ENCODE measurements at places on chromosomes 16 and 17. TPM values are rescaled to one million over a fixed set of nuclear protein-coding genes. Genes with fewer than 3 reads are reported as not detected.
A peak's percentile ranks its signal among the peaks of the same experiment; 100 is the strongest.

- DNase-seq, result no peak
- peak overlapping the region; percentile 66 for H3K27ac ChIP-seq
- peaks cover 14% of the 10 kb centered on the region for H3K4me1 ChIP-seq
- peaks cover 16% of the 10 kb centered on the region for H3K36me3 ChIP-seq
- peak overlapping the region; percentile 85 for H3K4me3 ChIP-seq
- peaks cover 5% of the 10 kb centered on the region for H3K27me3 ChIP-seq
These were observed 10.8 kb downstream of the TAT start for GRCh38 chr16:71565812-71566700.

- H3K27me3 ChIP-seq, result peaks cover 6% of the 10 kb centered on the region
- H3K27ac ChIP-seq, result no peak overlapping the region
- no peak for DNase-seq
- peaks cover 73% of the 10 kb centered on the region for H3K4me1 ChIP-seq
- H3K4me3 ChIP-seq, result no peak overlapping the region
These were observed 29.8 kb downstream of the TMEM132E start for GRCh38 chr17:34609210-34609609.

GRCh38 chr17:39776252-39776651 lies 38.5 kb downstream of the GRB7 start:
- no peaks in the 10 kb centered on the region for H3K27me3 ChIP-seq
- peaks cover 12% of the 10 kb centered on the region for H3K4me1 ChIP-seq
- H3K36me3 ChIP-seq, result no peaks in the 10 kb centered on the region
- H3K4me3 ChIP-seq, result no peak overlapping the region

DNA sequence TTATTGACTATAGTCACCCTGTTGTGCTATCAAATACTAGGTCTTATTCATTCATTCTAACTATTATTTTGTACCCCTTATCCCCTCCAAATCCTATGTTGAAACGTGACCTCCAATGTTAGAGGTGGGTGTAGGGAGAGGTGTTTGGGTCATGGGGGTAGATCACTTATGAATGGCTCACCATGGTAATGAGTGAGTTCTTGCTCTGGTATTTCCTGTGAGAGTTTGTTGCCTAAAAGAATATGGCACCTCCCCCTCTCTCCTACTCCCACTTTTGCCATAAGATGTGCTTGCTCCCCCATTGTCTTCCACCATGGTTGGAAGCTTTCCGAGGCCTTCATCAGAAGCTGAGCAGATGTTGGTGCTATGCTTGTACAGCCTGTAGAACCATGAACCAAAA lies 59.3 kb upstream of the BRD7 start:
- H3K27ac ChIP-seq, result no peak overlapping the region
- no peaks in the 10 kb centered on the region for H3K36me3 ChIP-seq
- H3K4me1 ChIP-seq, result peaks cover under 1% of the 10 kb centered on the region
- DNase-seq, result no peak
- H3K27me3 ChIP-seq, result no peaks in the 10 kb centered on the region
- no peak overlapping the region for H3K4me3 ChIP-seq

DNA sequence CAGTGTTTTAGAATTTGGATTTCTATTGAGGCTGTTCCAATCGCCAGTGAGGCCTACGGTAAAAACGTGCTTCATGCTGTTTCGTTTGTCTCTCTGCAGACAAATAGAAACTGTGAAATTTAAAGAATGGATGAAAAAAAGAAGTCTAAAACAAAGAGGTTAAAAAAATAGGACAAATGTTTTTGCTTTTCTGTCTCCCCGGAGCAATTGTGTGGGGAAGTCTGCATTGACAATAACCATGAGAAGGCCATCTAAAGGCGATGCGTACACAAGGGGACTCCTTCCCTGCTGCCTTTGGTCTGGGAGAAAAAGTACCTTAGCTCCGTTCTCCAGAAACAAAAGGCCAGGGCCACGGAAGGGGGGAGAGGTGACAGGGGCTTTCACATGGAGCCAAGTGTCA lies 4.6 kb upstream of the ZFHX3 start:
- H3K4me1 ChIP-seq, result peaks cover 9% of the 10 kb centered on the region
- H3K27ac ChIP-seq, result no peak overlapping the region
- no peaks in the 10 kb centered on the region for H3K36me3 ChIP-seq

- no peak for DNase-seq
- H3K27ac ChIP-seq, result no peak overlapping the region
- H3K27me3 ChIP-seq, result no peaks in the 10 kb centered on the region
- H3K4me1 ChIP-seq, result peaks cover 18% of the 10 kb centered on the region
These were observed 6.3 kb downstream of the TERF2IP start for GRCh38 chr16:75653922-75654321.

DNA sequence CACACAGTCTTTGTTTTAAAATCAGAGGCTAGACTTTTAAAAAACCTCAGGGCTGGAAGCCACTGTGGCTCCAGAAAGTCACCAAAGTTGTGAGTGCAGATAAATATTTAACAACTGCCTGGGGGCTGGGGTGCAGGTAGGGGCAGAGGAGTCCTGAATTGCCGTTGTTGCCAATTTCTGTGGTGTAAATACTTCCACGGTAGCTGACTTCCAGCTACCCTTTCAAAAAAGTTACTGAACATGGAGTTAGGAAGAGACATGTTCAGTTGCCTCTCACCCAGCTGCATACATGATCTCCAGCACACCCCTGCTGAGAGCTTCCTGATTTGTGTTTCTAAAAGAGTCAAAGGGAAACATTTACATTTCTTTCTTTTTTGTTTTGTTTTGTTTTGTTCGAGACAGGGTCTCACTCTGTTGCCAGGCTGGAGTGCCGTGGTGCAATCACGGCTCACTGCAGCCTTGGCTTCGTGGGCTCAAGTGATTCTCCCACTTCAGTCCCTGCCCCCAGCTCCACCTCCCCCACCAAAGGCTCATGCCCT lies 58.7 kb downstream of the PLXDC1 start:
- H3K4me3 ChIP-seq, result no peak overlapping the region
- H3K4me1 ChIP-seq, result peaks cover 22% of the 10 kb centered on the region
- no peaks in the 10 kb centered on the region for H3K27me3 ChIP-seq
- DNase-seq, result no peak

DNA sequence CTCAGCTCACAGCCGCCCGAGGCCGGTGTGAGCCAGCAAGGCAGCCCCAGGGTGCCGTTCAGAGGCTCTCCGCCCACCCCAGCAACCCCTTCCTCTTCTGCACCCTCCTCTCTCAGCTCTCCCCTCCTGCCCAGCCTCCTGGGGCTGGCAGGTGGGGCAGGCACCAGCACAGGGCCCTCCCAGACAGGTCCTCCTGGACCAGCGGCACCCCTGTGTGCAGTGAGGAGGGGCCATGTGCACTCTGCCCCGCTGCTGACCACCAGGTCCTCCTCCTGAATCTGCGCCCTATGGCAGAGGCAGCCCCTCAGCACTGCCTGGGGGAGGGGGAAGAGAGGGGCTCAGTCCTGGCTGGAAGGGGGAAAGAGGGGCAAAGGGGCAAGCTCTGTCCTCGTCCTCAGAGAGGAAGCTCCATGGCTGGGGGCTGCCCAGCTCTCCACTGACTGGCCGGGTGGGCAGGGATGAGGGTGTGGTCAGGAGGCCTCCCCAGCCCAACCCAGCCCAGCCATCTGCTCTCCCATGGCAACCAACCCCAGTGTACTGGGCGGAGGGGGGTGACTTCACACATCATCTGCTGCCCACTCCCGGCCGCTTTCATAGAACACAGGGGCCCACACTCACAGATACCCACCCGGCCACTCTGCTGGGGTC lies 5.4 kb upstream of the BCAR1 start:
- H3K4me1 ChIP-seq, result peaks cover 88% of the 10 kb centered on the region
- 0 out of 2 replicates have a peak, but pooled peaks cover 3% of the 10 kb centered on the region for H3K36me3 ChIP-seq
- DNase-seq, result peak; percentile 39

PRKCB gene
- total RNA-seq, result 11.3 TPM

SLC12A3 gene
- total RNA-seq, result not detected

GJC1 gene
- total RNA-seq, result 104 TPM

Measured in WTC11 (cell line).